ENCODE measurements at places on chromosomes 7 and 10.

DNA sequence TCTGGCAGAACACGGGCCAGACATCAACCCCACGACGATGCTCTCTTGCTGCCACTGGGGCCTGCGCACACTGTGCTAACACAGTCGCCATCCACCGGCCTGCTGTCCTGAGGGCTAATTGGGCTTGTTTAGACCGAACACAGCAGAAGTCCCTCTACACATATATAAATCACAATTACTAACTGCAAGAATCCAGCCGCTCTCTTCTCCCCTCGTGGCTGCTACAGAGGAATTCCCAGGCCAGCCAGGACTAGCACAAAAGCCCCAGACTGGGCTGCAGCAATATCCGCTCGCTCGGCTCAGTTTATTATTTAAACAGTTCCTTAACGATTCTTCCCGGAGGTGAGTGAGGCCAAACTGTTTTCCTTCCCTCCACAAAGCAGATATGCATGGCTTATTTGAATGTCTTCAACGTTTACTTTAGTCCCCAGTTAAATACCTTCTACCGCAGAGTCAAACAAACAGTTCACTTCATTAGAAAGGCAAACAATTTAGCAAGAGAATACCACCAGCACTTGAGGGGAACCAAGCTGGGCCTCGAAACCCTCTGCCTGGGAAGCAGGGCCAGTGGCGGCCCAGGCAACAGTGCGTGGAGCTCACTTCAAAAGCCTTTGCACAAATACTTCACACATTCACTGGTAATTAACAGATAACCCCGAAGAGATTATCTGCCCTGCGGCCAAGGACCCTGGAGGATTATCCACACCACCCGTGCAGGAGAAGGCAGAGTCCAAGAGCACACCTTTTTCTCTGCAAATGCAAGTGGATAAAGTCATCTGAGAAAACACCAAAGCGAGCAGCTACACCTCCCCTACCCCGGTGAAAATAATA lies 145.3 kb downstream of the GLI3 start:
- DNase-seq, result no peak

- no peak for DNase-seq
Observed at GRCh38 chr7:151082141-151083070, 887 bp downstream of the TMUB1 start.

GRCh38 chr7:120785095-120785494 lies 72.8 kb downstream of the TSPAN12 start:
- DNase-seq, result no peak

- no peak for DNase-seq
Observed at GRCh38 chr10:61845196-61845949, 56.1 kb upstream of the ARID5B start.

- DNase-seq, result no peak
Observed at GRCh38 chr7:46566097-46566774, 645.2 kb upstream of the IGFBP3 start.

- no peak for DNase-seq
Observed at GRCh38 chr7:80752954-80753690, 114.7 kb downstream of the CD36 start.

- no peak for DNase-seq
Observed at GRCh38 chr10:20118119-20118518, 301.9 kb downstream of the PLXDC2 start.

GRCh38 chr7:123658023-123658422 lies 2.4 kb downstream of the LMOD2 start:
- DNase-seq, result no peak

- DNase-seq, result no peak
Observed at GRCh38 chr7:69036301-69036700, 562.0 kb upstream of the AUTS2 start.

DNA sequence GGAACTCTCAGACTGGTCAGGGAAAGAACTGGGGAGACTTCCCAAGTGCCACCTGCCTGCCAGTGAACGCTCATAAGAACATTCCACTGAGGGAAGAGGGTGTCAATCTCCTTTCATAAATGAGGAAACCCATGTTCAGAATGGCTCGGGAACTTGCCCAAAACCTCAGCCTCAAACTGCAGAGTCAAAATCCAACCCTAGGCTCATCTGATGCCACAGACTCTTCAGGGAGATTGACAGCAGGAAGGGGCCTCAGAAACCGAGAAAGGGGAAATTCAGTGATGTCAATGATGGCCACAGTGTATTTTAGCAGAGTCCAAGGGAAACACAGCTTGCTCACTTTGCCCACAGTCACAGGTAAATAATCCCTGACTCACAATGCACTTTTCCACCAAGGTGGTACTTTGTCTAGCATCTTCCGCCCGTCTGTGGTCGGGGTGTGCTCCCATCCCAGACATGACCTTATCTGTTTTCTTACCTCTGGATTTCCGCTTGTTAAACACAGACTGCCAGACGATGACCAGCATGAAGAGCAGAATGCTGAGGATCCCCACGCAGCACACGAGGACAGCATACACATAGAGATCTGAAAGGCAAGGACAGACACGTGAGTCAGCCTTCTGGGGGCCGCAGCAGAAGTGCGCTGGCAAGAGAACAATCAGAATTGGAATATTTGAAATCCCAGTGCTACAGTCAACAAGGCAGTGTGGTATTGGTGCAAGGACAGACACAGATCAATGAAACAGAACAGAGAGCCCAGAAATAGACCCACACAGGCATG lies 38.4 kb downstream of the VSTM4 start:
- no peak for DNase-seq

- DNase-seq, result no peak
Observed at GRCh38 chr10:44300666-44301649, 83.9 kb downstream of the CXCL12 start.

GRCh38 chr10:66637273-66638036 lies 288.4 kb upstream of the LRRTM3 start:
- DNase-seq, result no peak

GRCh38 chr10:124680675-124681074 lies 63.5 kb downstream of the FAM53B start:
- no peak for DNase-seq

Measured in CD4-positive, CD25-positive, alpha-beta regulatory T cell (primary cell).